ENCODE measurements at places on chromosomes 4 and X. TPM values are rescaled to one million over a fixed set of nuclear protein-coding genes. Genes with fewer than 3 reads are reported as not detected.

GRCh38 chr4:40152637-40153036, 44.2 kb upstream of the RHOH start:
- H3K4me3 ChIP-seq, result no peak overlapping the region
- DNase-seq, result no peak
- H3K27me3 ChIP-seq, result no peaks in the 10 kb centered on the region
- no peak overlapping the region for H3K27ac ChIP-seq
- H3K4me1 ChIP-seq, result no peaks in the 10 kb centered on the region
- H3K36me3 ChIP-seq, result no peaks in the 10 kb centered on the region

The KIF4A gene
- 2.2 TPM for total RNA-seq

GRCh38 chrX:133908223-133908955, 77.0 kb downstream of the GPC3 start:
- no peaks in the 10 kb centered on the region for H3K27me3 ChIP-seq
- H3K36me3 ChIP-seq, result no peaks in the 10 kb centered on the region
- no peak overlapping the region for H3K4me3 ChIP-seq
- no peak for DNase-seq
- no peaks in the 10 kb centered on the region for H3K4me1 ChIP-seq

The UGT2A1 gene
- total RNA-seq, result not detected

DNA sequence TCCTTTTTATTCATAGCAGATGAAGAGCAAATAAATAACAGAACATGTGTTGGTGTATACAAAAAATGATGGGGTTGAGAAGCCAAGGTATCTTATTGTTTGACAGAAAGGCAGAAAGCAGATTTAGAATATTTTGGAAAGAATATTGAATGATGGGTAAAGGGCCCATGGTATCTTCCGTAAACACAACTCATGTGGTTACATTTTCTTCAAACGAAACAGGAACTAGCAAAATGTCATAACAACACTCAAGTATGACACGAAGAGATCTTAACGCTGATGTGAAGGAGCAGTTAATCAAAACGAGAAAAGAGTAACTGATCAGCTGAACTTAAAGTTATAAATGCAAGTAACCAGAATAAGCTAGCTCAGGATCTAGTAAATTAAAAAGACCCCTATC, 195.7 kb upstream of the GK2 start:
- no peaks in the 10 kb centered on the region for H3K36me3 ChIP-seq
- DNase-seq, result no peak
- H3K27ac ChIP-seq, result no peak overlapping the region
- no peaks in the 10 kb centered on the region for H3K4me1 ChIP-seq

The POU3F4 gene
- total RNA-seq, result not detected

DNA sequence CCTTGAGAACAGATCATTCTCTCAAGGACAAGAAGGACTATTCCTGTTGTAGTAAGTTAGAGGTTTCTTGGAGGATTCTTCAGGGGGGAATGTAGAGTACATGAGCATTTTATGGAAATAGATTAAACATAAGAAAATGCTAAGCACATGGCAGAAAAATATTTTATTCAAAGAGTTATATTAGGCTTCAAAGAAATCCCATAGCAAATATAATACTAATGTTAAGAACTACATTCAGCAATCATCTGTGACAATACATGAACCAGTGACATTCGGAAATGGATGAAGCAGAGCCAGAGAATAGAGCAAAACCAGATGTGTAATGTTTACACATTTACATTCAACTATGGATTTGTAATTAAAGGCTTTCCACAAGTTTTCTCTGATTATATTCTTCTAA, 288.6 kb downstream of the NAF1 start:
- no peaks in the 10 kb centered on the region for H3K27me3 ChIP-seq
- H3K36me3 ChIP-seq, result no peaks in the 10 kb centered on the region
- no peak overlapping the region for H3K27ac ChIP-seq
- no peak for DNase-seq
- H3K4me3 ChIP-seq, result no peak overlapping the region
- H3K4me1 ChIP-seq, result no peaks in the 10 kb centered on the region

GRCh38 chrX:118571836-118572235, 76.2 kb downstream of the DOCK11 start:
- no peaks in the 10 kb centered on the region for H3K36me3 ChIP-seq
- H3K4me3 ChIP-seq, result no peak overlapping the region
- no peaks in the 10 kb centered on the region for H3K4me1 ChIP-seq
- no peak overlapping the region for H3K27ac ChIP-seq

- no peak overlapping the region for H3K27ac ChIP-seq
- no peaks in the 10 kb centered on the region for H3K27me3 ChIP-seq
- H3K4me3 ChIP-seq, result no peak overlapping the region
- no peaks in the 10 kb centered on the region for H3K36me3 ChIP-seq
- no peak for DNase-seq
- H3K4me1 ChIP-seq, result peaks cover 15% of the 10 kb centered on the region
Observed at GRCh38 chr4:77021614-77022089, 54.1 kb downstream of the CCNI start.

DNA sequence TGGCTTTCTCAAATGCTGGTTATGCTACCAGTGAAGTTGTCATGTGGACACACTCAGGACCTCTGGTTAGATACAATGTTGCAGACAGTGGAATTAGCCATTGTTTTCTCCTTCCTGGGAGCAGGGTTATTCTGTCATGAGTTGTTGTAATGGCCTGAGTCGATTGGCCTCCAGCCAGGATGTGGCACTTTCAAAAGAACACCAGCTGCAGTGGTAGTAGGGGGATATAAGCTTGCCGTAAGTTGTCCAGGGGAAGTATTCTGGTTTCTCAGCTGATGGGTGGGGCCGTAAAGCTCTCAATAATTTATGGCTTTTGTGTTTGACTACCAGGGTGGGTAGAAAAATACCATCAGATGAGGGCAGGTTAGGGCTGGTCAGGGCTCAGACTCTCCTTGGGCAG, 697.5 kb upstream of the GNPDA2 start:
- H3K27ac ChIP-seq, result no peak overlapping the region
- H3K4me3 ChIP-seq, result no peak overlapping the region
- no peaks in the 10 kb centered on the region for H3K27me3 ChIP-seq
- H3K4me1 ChIP-seq, result no peaks in the 10 kb centered on the region

The UNC5C gene
- 12.0 TPM for total RNA-seq

The PPP4R3C gene
- not detected for total RNA-seq

GRCh38 chr4:26201120-26201519, 119.7 kb upstream of the RBPJ start:
- no peak overlapping the region for H3K27ac ChIP-seq
- no peaks in the 10 kb centered on the region for H3K36me3 ChIP-seq
- no peaks in the 10 kb centered on the region for H3K27me3 ChIP-seq
- DNase-seq, result no peak

The CABS1 gene
- not detected for total RNA-seq

DNA sequence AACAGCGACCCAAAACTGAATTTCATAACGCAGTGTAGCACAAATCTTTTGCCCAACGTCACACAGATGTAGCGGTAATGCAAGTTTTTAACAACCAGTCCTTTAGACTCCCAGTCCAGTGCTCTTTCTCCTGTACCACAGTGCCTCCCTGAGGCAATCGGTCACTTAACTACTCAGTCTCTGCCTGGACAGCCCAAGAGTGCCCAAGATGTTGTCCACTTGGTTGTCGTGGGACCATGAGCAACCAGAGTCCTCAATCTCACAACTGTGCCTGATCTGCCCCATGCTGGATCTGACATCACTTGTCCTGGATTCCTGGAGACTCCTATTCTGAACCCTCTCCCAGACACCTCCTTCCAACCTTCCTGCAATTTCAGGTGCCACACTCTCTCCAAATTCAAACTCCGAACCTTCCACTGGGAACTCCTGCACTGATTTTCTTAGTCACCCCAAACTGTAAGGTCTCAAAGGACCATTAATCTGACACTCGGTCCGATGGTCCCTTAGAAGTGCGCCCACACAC, 702 bp downstream of the MMGT1 start:
- H3K36me3 ChIP-seq, result no peaks in the 10 kb centered on the region
- H3K27me3 ChIP-seq, result no peaks in the 10 kb centered on the region
- H3K4me1 ChIP-seq, result peaks cover 12% of the 10 kb centered on the region
- H3K27ac ChIP-seq, result peak overlapping the region; percentile 80
- peak overlapping the region; percentile 59 for H3K4me3 ChIP-seq

The KLHL4 gene
- total RNA-seq, result 0.25 TPM

DNA sequence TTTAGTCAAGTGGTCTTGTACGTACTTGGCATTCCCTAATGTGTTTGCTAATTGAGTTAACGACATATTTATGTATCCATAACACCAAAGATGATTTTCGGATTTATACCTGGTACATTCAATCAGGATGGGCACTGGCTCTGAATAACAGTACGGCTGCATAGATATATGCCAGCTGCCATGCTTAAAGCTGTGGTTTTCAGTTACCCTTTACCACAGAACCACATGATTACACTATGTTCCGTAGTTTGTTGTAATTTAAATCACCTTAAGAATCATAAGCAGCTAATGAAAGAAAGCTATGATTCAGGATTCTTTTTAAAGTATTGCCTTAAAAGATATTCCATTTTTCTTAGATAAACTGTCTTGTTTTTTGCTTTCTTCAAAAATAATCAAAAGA, 53.6 kb downstream of the FIP1L1 start:
- peaks cover 2% of the 10 kb centered on the region for H3K36me3 ChIP-seq
- no peak for DNase-seq
- no peak overlapping the region for H3K4me3 ChIP-seq
- H3K4me1 ChIP-seq, result no peaks in the 10 kb centered on the region
- H3K27ac ChIP-seq, result no peak overlapping the region

GRCh38 chr4:7811536-7812191, 128.0 kb downstream of the AFAP1 start:
- peaks cover 15% of the 10 kb centered on the region for H3K4me1 ChIP-seq
- H3K36me3 ChIP-seq, result peaks cover 13% of the 10 kb centered on the region
- DNase-seq, result no peak
- peak overlapping the region; percentile 62 for H3K27ac ChIP-seq
- H3K27me3 ChIP-seq, result no peaks in the 10 kb centered on the region

- no peak for DNase-seq
- no peak overlapping the region for H3K4me3 ChIP-seq
- H3K4me1 ChIP-seq, result peaks cover 32% of the 10 kb centered on the region
- H3K36me3 ChIP-seq, result no peaks in the 10 kb centered on the region
- H3K27me3 ChIP-seq, result no peaks in the 10 kb centered on the region
Observed at GRCh38 chrX:107701493-107702121, 73.3 kb downstream of the PRPS1 start.

GRCh38 chr4:154231806-154232478, 259.7 kb downstream of the DCHS2 start:
- no peaks in the 10 kb centered on the region for H3K27me3 ChIP-seq
- no peak overlapping the region for H3K27ac ChIP-seq
- no peak for DNase-seq
- H3K36me3 ChIP-seq, result no peaks in the 10 kb centered on the region

The PRKG2 gene
- 0.49 TPM for total RNA-seq

The PTPN13 gene
- total RNA-seq, result 66.3 TPM

DNA sequence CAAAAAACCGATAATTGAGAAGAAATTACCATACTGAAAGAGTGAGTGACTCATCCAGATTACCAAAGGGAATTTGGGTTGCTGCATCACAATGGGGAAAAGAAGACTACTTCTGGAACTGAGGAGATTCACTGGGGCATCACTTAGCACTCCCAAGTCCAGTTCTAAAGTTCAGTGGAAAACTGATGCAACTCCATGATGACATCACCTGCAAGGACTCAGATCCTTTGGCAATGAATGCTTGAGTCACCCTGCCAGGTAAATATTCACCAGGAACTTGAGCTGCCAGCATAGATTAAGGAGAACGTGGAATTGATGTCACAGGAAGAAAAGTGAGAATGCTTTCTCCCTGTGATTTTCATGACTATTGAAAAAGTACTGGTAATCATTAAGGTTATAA, 32.0 kb upstream of the SMIM10L2A start:
- no peaks in the 10 kb centered on the region for H3K27me3 ChIP-seq
- no peaks in the 10 kb centered on the region for H3K36me3 ChIP-seq
- DNase-seq, result no peak
- no peak overlapping the region for H3K27ac ChIP-seq

DNA sequence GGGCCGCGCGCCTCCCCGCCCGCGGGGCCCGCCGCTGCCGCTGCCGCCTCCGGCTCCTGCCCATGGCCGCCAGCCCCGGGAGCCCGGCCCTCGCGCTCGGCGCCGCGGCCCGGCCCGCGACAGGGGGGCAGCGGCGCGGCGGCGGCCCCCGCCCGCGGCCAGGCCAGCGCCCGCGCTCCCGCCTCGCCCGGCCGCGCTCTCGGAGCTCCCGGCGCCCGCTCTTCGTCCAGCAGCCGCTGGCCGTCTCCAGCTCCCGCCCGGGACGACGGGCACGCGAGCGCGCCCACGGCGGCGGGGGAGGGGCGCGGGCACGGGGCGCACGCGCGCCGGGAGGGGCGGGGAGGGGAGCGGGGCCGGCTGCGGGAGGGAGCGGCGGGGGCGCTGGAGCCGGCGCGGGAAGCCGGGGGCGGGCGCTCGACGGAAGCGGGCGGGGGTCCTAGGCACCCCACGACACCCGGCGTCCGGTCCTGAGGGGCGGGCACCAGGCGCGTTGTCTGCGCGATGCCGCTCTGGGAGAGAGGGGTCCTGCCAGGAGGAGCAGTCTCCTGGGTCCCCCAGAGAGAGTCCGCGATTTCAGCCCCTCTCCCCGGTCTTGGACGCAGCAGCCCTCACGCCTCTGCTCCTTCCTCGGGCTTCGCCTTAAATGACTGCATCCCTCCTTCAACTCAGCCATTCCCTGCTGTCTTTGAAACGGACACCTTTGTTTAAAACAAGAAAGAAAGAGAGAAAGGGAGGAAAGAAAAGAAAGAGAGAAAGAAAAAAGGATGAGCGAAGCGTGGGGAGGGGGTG, 490 bp upstream of the PDZD4 start:
- H3K4me1 ChIP-seq, result peaks cover 14% of the 10 kb centered on the region
- H3K36me3 ChIP-seq, result no peaks in the 10 kb centered on the region
- H3K4me3 ChIP-seq, result peak overlapping the region; percentile 42

- no peaks in the 10 kb centered on the region for H3K27me3 ChIP-seq
- peak overlapping the region; percentile 87 for H3K27ac ChIP-seq
- H3K4me3 ChIP-seq, result peak overlapping the region; percentile 34
- DNase-seq, result no peak
Observed at GRCh38 chr4:113292371-113293042, 243.1 kb downstream of the ANK2 start.

GRCh38 chrX:101736651-101737050, 77.0 kb upstream of the ARMCX2 start:
- no peak for DNase-seq
- no peaks in the 10 kb centered on the region for H3K36me3 ChIP-seq
- H3K27me3 ChIP-seq, result no peaks in the 10 kb centered on the region
- H3K4me1 ChIP-seq, result no peaks in the 10 kb centered on the region
- no peak overlapping the region for H3K4me3 ChIP-seq
- H3K27ac ChIP-seq, result no peak overlapping the region

The PROM1 gene
- not detected for total RNA-seq

GRCh38 chr4:11635342-11635741, 206.6 kb upstream of the HS3ST1 start:
- no peak overlapping the region for H3K27ac ChIP-seq
- H3K36me3 ChIP-seq, result no peaks in the 10 kb centered on the region
- H3K4me3 ChIP-seq, result no peak overlapping the region
- no peaks in the 10 kb centered on the region for H3K27me3 ChIP-seq
- DNase-seq, result no peak

DNA sequence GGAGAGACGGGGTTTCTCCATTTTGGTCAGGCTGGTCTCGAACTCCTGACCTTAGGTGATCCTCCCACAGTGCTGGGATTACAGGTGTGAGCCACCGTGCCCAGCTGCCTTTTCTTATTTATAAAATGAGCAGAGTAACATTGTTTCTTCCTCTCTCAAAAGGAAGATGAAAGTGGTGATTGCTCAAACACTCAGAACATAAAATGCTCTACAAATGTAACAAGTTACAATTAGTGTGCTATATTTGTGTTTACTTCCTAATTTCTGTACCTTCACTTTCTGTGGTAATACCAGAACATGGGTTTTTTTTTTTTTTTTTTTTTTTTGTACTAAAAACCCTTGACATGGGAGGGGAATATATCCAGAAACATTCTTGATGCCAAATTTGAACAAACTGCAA, 197.9 kb downstream of the MGST2 start:
- H3K4me3 ChIP-seq, result no peak overlapping the region
- H3K4me1 ChIP-seq, result no peaks in the 10 kb centered on the region
- no peaks in the 10 kb centered on the region for H3K27me3 ChIP-seq
- DNase-seq, result no peak
- H3K36me3 ChIP-seq, result no peaks in the 10 kb centered on the region

The GPR78 gene
- 23.1 TPM for total RNA-seq

The MAGEA2B gene
- not detected for total RNA-seq
